ENCODE measurements at places on chromosomes 3 and 15. TPM values are rescaled to one million over a fixed set of nuclear protein-coding genes. Genes with fewer than 3 reads are reported as not detected.

Gene OPA1
- 46.3 TPM for total RNA-seq

Gene LRRN1
- 5.2 TPM for total RNA-seq

Gene ARL8B
- 91.5 TPM for total RNA-seq

GRCh38 chr15:69730281-69731080 lies 277.9 kb downstream of the RPLP1 start:
- no peak overlapping the region for H3K4me3 ChIP-seq
- no peak overlapping the region for H3K27ac ChIP-seq
- H3K27me3 ChIP-seq = no peaks in the 10 kb centered on the region
- H3K36me3 ChIP-seq = no peaks in the 10 kb centered on the region

DNA sequence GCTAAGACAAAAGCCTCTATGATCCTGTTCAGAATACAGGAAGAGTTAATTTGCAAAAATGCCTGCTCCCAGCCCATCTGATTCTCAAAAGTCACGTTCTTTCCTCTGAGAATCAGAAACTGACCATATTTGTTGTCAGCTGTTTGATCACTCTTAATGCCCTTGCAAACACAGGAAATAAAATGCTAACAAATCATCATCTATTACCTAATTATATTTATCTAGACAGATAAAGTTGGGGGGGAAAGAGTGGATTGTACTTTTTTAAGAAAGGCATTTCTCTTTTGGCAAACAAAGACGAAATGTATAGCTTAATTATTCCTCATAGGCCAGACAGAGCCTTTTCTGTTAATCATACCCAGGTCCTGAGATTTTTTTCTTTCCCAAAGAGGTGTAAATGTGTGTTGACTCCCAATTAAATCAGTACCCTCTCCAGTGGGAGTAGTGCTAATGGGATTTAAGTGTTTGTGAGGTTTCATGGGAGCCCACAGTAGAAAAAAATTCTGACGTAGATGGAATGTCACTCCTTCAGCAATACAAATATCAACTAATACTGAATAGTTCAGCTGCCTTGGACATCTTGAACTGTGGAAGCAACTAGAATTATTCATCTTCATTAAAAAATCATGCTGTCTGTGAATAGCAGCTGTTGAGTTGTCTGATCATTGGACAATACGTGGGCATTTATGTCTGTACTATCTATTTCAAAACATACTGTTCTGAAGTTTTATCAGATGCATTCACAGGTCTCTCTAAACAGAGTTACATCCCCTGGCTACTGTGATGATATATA lies 22.5 kb upstream of the BNIP2 start:
- H3K4me1 ChIP-seq = no peaks in the 10 kb centered on the region
- no peaks in the 10 kb centered on the region for H3K36me3 ChIP-seq
- H3K27ac ChIP-seq = no peak overlapping the region
- DNase-seq = no peak
